ENCODE measurements at places on chromosomes 3 and 15. TPM values are rescaled to one million over a fixed set of nuclear protein-coding genes. Genes with fewer than 3 reads are reported as not detected.

The RTP3 gene
- total RNA-seq: not detected

The ANKRD63 gene
- not detected for total RNA-seq

The PODXL2 gene
- total RNA-seq: 70.4 TPM

The LMAN1L gene
- not detected for total RNA-seq

The FBXO40 gene
- under 0.01 TPM for total RNA-seq

The GOLGA8R gene
- total RNA-seq: 1.0 TPM

The WWTR1 gene
- 50.4 TPM for total RNA-seq

The C3orf20 gene
- not detected for total RNA-seq

The CHRFAM7A gene
- 8.5 TPM for total RNA-seq

The C3orf85 gene
- total RNA-seq: not detected

The USP13 gene
- total RNA-seq: 6.4 TPM

The CCDC54 gene
- total RNA-seq: not detected

The LSMEM2 gene
- total RNA-seq: not detected

The EAF2 gene
- 1.5 TPM for total RNA-seq

The POPDC2 gene
- 1.0 TPM for total RNA-seq

The CSPG4 gene
- 1.7 TPM for total RNA-seq

The FAM81A gene
- total RNA-seq: 0.75 TPM
